GM12864 (cell line): ENCODE measurements at places on chromosomes 6 and 20.

DNA sequence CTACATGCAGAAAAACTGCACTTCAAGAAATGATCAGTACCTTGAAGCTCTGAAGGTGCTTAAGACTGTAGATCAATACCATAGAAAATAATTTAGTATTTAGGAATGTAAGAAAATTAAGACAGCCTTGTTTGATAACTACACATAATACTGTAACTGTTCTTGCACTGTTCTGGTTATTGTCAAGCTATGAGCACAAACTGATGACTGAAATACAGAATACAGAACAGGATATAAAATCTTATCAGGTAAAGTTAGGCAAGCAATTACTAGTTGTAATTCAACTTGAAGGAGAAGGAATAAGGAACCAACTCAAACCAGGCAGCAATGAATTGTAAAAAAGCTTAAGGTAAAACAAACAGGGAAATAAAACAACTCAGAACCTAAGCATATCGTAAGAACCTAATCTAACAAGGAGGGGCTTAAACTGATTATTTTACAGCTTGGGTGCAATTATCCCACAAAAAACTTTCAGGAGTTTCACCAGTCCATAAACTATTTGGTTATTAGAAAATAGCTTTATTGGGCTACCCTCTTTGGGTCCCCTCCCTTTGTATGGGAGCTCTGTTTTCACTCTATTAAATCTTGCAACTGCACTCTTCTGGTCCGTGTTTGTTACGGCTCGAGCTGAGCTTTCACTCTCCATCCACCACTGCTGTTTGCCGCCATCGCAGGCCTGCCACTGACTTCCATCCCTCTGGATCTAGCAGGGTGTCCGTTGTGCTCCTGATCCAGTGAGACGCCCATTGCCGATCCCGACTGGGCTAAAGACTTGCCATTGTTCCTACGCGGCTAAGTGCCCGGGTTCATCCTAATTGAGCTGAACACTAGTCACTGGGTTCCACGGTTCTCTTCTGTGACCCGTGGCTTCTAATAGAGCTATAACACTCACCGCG, 97.7 kb downstream of the ATG5 start:
- DNase-seq = no peak

DNA sequence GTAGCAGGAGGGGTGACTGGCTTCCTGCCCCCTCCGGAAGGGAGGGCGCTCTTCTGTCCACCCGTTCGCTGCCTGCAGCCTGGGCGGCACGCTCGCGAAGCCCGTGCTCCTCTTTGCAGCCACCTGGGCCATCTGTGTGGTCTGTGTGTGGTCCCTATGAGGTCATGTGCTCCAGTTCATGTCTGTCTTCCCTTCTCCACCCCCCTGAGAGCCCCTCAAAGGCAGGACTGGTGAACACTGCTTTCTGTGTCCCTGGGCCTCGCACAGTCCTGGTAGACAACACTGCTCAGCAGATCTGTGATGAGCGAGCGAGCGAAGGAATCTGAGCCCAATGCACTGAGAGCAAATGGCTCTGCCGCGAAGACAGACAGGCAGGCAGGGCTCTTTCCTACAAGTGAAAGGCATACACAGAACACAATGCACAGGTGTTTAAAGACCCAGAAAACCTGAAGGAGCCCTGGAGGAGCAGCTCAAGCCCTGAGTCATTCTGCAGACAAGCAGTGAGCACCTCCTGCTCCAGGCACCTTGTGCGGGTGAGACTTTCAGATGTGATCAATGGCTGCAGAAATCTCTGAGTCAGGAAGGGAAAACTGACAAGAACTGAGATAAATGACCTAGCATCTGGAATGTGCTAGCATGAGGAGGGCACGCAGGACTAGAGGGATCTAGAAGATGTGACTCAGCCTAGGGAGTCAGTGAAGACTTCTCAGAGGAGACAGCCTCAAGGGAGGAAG, 27.1 kb downstream of the PPP1R3G start:
- DNase-seq = no peak

DNA sequence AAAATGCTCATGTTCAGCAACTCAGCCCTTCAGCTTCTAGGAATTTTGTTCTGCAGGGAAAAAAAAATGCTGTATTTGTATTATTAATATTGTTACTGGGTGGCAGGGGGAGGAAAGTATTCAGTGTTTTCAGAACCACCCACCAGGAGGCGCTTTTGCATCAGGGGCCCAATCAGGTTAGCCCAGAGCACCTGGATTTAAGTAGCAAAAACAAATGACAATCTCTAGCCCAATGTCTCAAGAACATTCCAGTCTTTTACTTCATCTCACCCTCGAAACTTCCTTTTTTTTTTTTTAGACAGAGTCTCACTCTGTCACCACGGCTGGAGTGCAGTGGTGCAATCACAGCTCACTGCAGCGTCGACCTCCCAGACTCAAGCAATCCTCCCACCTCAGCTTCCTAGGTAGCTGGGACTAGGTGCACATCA, 635 bp upstream of the C20orf203 start:
- DNase-seq = peak; percentile 38

DNA sequence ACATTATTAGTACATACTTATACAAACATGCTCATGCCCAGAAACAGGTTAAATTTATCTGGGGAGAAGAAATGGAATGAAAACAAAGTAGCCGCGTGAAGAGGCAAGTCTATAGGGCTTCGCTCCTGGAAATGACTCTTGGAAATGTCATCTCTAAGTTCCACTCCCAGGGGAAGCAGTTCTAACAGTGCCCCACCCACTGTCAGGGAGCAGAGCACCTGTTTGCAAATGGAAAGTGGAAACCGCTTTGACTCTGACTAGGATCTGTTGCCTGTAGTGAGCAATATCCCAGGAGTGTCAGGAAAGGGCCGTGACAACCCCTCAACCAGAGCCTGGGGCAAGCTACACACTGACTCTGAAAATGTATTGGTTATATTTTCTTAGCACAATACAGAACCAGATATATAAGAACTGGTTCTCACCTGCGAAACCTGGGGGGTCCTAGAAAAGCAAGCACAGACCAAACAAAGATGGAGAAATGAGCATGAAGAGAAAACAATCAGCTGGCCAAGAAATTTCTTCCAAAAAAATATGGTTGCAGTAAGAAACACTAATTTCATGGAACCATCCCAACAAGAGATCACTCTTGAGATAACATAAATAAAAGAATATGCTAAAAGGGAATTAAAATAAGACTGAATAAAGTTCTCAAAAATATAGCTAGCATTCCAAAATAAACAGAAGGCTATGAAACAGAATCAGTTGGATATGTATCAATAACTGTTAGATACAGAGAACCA, 47.5 kb upstream of the CRISP1 start:
- no peak for DNase-seq

GRCh38 chr6:4448841-4449240, 313.5 kb upstream of the ECI2 start:
- DNase-seq = no peak

DNA sequence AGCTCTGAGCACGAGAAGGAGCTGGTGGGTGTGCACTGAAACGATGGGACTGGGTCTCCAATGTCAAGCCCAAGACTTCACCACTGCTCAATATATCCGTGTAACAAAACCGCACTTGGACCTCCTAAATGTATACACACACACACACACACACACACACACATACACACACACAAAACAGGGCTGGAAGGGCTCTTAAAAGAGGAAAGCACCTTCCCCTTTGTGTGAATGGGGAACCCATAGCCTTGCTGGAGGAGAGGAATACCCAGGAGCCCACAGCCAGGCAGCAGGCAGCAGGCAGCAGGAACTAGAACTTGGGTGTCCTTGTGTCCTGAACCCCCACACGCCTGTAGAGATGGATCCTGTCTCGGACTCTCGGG, 29.8 kb downstream of the TGM2 start:
- DNase-seq = no peak

DNA sequence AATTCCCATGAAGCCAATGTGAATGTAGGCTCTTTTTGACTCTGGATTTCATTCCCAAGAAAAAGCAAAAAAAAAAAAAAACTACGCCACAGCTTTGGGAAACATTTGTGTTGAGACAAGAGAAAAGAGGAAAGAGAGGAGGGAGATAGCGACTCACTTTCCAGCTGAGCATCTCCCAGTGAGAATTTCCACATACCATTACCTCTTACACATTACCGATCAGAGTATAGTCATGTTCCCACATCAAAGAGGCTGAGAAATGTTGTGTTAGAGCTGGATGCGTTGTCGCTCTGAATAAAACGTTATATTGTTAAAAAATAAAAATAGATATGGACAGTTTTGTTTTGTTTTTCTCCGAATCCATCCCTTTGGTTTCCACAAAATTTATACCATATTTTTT, 1019.3 kb upstream of the ADGRB3 start:
- no peak for DNase-seq

- DNase-seq = no peak
These were observed 116.3 kb downstream of the SNX5 start for GRCh38 chr20:17852323-17852722.

DNA sequence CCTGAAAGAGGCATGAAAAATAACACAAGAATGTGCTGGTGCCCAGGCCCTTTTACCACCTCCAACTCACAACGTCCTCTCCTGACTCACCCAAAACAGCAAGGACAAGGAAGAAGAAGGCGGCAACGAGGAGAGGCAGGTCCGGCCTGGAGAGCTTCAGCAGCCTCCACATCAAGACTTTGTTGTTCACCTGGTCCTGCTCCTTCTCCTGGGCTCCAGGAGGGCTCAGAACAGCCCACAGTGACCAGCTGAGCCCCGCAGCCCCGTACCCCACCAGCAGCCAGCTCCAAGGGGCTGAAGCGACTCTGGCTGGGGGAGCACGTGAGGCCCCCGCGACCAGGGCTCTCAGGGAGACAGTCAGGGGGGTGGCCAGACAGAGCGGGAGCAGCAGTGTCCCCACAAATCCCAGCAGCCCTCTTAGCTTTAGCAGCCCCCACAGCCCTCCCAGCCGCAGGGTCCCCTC, 857 bp downstream of the TAP2 start:
- no peak for DNase-seq

GRCh38 chr20:50151034-50151743, 2.3 kb downstream of the PEDS1 start:
- no peak for DNase-seq

DNA sequence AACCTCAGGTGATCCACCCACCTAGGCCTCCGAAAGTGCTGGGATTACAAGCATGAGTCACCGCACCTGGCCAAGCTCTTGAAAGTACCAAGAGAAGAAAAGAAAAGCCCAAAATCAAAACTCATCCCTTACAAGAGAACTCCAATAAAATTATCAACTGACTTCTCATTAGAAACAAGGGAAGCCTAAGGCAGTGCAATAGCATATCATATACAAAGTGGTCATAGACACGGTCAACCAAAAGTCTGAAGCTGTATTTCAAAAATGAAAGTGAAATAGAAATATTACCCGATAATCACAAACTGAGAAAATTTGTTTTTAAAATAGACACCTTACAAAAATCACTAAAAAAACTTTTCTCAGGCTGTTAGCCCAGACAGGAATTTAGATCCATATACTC, 1321.1 kb upstream of the GJE1 start:
- no peak for DNase-seq

DNA sequence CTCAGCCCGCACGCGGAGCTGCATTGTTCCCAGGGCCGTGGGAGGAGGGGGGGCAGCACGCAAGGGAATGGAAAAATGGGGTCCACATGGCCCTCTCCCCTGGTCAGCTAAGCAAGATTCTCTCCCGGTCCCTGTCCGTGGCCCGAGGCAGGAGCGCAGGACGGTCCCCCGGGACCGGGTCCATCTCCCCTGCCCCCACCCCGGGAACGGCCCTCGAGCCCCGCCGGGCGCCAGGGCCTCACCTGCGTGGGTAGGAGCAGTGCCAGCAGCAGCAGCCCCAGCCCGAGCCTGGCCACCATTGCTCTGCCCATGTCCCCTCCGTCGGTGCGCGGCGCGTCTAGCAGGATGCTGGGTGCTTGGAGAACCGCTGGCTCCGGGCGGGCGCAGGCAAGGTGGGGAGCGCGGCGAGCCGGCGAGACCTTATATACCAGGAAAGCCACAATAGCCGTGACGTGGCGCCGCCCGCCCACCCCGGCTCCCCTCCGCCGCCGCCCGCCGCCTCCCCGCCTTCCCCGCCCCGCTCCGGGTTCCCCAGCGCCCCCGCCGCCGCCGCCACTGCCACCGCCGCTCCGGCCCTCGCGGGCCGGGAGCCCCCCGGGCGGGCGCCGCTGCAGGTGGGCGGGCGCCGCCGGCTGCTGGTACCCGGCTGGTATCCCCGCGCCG, at the start of gene CD24:
CD24 (minus strand) TSS at position 394 of the 663 bp plus-strand sequence; CDS start at position 311, 83 bp downstream.
- no peak for DNase-seq

GRCh38 chr20:48597521-48598302, 230.1 kb downstream of the PREX1 start:
- no peak for DNase-seq

GRCh38 chr6:25070547-25071366, 135.0 kb upstream of the RIPOR2 start:
- DNase-seq = peak; percentile 72

DNA sequence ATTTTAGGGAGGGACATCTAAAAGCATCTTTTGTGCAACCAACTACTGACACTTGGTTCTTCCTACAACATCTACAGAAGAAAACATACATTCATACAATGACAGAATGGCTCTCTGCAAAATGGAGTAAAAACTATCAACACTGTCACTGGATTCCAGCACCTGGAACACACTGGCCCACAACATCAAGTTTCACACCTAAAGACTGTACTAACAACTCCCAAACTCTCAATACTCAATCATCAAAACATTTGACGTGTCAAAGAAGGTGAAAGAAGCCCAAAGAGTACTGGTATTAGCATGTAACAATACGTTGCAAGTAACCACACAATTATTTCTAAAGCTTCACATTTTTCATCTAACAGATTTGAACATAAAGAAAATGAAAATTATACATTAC, 2.1 kb downstream of the CPNE1 start:
- DNase-seq = no peak

GRCh38 chr6:19994909-19995308, 157.7 kb downstream of the ID4 start:
- no peak for DNase-seq

DNA sequence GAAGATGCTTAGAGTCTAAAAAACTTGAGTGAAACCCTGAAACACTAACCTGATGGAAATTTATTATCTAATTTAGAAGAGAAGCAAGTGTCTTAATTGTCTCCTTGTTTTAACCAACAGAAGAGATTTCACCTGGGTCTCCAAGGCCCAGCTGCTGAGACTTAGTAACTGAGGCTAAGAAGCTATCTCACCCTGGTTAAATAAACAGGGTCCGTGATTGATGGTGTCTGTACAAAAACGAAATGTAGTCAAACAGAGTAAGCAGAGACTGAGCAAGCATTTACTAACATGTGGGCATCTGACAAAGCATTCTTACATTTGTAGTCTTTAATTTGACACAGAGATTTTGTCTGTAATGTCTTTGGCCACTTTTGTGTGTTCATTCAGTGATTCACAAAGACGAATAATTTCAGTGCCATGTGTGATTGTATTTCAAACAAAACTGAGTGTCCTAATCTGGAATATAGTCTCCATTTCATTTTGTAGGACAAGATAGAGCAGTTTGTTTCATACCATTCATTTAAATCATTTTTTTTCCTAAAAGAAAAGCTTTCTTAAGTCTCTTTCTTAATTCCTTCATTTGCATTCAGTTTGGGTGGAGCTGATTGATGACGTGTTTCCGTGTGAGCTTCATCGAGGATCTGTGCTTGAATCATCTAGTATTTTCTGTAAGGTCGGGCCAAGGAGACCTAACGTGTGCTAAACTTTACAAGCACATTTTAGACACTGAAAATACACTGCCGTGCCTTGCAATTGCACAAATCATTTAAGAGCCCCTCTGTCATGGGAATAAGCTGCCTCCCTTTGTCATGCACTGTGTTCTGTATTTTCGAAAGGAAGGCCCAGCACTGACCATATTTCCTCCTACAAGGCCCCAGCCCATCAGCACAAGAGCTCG, 170.6 kb upstream of the QKI start:
- DNase-seq = no peak
